ENCODE measurements at places on chromosomes 1 and 21.
A peak's percentile ranks its signal among the peaks of the same experiment; 100 is the strongest.

DNA sequence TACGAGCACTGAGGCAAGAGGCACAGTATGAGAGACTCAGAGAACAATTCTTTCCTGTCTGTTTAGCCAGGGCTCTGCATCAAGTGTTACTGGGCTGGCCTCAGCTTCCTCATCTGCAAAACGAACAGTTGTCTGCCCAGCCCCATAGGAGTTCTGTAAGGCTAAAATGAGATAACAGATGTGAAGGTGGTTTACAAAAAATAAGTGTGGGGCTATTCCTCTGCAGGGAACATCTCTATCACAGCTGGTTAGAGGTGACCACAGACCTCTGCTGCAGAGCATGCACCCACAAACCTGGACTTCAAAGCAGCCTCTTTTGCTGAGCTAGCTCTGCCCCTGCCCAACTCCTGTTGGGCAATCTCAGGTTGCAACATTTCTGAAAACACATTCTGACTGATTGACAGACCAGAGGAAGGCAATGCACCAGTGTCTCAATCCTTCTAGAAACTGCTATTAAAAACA, 10.5 kb upstream of the OLIG1 start:
- DNase-seq: no peak

DNA sequence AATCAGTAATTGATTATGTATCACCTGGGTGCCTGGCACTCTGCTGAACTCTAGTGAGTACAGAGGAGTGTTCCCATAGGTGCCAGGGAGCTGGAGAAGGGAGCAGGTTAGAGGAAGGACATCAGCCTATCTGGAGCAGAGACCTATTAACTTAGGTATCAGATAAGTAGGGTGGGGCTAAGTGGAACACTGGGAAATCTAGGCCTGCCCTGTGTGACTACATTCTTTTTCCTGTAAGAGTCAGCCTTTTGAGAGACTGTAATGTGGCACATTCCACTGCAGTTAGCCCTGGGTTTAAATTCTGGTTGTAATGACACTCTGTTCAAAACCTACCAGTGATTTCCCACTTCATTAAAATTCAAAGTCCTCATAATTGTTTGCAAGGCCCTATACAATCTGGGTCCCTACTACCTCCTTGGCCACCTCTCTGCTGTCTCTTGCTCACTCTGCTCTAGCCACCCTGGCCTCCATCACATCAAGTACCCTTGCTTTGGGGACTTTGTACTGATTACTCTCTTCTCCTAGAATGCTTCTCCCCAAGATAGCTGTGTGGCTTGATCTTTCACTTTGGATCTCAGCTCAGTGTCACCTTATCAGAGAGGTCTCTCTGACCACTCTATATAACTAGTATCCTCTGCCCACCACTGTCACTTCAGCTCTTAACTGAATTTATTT, 12.9 kb downstream of the STX12 start:
- DNase-seq: no peak

DNA sequence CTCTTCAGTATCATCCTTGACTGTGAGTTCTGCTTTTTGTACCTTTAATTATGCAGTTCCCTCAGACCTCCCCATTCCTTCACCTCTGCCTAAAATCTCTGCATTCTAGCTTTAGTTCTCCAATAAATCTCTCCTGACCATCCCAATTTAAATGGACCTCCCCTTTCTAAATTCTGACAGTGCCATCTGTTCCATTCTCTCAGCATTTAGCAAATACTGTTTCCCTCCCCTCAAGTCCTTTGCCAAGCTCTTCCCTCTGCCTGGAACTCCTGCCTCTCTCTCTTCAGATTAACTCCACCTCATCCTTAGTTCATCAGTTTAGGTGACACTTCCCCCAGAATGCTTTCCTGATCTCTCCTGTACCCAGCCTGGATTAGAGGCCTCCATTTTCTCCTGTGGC, 54.0 kb upstream of the JUN start:
- DNase-seq: peak; percentile 92

- no peak for DNase-seq
Measured at GRCh38 chr1:185786524-185786923, 52.3 kb downstream of the HMCN1 start.

GRCh38 chr1:59272507-59272906, 24.4 kb upstream of the FGGY start:
- DNase-seq: no peak

DNA sequence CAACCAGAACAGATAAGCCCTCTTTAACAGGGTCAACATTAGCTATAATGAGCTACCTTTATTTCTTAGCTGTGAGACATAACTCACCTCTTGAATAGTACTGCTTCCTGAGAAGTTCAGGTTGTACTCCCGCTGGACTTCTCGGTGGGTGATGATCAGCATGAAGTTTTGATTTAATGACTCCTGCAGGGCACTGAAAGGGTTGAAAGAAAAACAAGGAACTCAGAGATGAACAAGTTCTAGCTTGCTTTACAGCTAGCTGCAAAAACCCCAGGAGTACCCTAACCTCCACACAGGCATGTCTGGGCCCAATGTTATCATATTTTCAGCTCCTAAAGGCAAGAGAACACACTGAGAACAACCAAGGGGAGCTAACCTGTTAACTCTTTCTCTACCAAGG, 254.4 kb downstream of the FAF1 start:
- DNase-seq: no peak

- DNase-seq: no peak
Measured at GRCh38 chr21:33185852-33186251, 43.9 kb upstream of the IFNAR2 start.

GRCh38 chr1:119621705-119622104, 26.4 kb downstream of the ZNF697 start:
- no peak for DNase-seq
